ENCODE measurements at places on chromosomes 4 and X. TPM values are rescaled to one million over a fixed set of nuclear protein-coding genes. Genes with fewer than 3 reads are reported as not detected.

DNA sequence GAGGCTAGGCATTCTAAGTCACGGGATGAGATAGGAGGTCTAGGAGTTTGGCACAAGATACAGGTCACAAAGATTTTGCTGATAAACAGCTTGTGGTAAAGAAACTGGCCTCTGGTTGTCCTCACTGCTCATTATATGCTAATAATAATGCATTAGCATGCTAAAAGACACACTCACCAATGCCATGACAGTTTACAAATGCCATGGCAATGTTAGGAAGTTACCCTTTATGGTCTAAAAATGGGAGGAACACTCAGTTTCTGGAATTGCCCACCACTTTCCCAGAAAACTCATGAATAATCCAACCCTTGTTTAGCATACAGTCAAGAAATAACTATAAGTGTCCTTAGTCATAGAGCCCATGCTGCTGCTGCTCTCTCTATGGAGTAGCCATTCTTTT lies 286.9 kb downstream of the ZNF674 start:
- DNase-seq: no peak

GRCh38 chrX:29535212-29536162 lies 679.9 kb upstream of the MAGEB2 start:
- no peak for DNase-seq

- DNase-seq: no peak
Observed at GRCh38 chr4:122783301-122784215, 43.1 kb upstream of the FGF2 start.

- DNase-seq: no peak
Observed at GRCh38 chr4:107279733-107280132, 243.6 kb upstream of the DKK2 start.

Gene PNMA3
- total RNA-seq: 0.20 TPM

Gene BMPR1B
- total RNA-seq: 32.1 TPM

Gene USP11
- 66.3 TPM for total RNA-seq

GRCh38 chr4:88447371-88448095 lies 9.4 kb upstream of the HERC5 start:
- DNase-seq: no peak

GRCh38 chr4:127686658-127687057 lies 43.5 kb upstream of the SLC25A31 start:
- DNase-seq: no peak

- no peak for DNase-seq
Observed at GRCh38 chr4:86512631-86513030, 81.5 kb upstream of the PTPN13 start.

Gene PCGF3
- total RNA-seq: 80.2 TPM

Gene SYP
- 3.1 TPM for total RNA-seq

DNA sequence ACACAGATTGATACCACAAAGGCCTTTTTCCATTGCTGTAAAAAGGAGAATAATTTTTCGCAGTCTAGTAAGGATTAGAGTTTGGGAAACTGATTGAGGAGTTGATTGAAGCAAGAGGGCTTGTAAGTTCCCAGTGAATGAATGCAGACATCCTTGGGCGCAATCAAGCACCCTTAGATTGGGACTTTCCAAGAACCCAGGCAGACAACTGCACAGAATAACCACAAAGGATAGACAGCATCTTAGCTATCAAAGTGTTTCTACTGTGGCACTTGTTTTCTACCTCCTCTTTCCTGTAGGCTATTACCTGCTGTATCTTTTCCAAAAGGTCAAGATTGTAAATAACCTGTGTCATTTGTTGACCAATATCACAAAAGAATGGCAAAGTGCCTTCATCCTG lies 2.6 kb downstream of the COX18 start:
- no peak for DNase-seq

DNA sequence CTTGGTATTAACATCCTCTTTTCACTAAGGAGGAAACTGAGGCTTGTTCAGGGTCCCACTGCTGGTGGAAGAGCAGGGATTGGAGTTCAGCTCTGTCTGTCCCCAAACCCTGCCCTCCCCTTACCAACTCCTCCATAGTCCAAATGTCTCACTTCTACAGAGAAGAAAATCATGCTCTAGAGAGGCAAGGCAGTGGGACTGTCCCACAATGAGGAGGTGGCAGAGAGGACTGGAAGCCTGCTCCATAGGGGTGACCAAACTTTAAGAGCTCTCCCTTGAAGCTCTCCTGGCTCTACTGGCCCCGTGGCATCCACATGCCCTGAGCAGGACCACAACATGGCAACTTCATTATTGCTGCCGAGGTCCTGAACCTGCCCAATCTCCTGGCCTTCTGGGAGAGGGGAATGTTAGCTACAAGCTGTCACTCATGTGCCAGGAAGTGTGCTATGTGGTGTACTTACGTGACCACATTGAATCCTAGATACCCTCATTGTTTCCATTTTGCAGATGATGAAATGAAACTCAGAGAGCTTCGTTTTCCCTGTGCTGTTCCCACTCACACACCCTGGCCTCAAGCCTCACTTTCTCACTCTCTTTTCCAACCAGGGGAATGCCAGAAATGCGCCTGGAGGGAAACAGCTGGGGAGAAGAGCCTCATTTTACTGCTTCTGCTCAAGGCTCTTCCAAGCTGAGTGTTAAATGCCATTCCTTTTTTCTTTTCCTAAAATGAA lies 71.5 kb downstream of the ANAPC4 start:
- DNase-seq: no peak

GRCh38 chr4:15149839-15150592 lies 147.7 kb downstream of the CPEB2 start:
- peak; percentile 51 for DNase-seq

DNA sequence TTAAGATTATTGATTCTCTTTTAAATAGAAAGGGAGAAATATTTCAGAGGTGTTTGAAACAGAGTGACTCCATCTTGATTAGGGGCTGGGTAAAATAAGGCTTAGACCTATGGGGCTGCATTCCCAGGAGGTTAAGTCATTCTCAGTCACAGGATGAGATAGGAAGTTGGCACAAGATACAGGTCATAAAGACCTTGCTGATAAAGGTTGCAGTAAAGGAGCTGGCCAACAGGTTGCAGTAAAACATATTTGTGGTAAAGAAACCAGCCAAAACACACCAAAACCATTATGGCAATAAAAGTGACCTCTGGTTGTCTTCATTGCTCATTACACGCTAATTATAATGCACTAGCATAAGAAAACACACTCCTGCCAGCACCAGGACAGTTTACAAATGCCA lies 165.0 kb downstream of the SPIN4 start:
- DNase-seq: no peak

- no peak for DNase-seq
Observed at GRCh38 chrX:40864972-40865371, 129.6 kb upstream of the MED14 start.

Gene HSD17B13
- total RNA-seq: 1.2 TPM

- DNase-seq: no peak
Observed at GRCh38 chr4:188316391-188316790, 177.2 kb downstream of the TRIML1 start.

DNA sequence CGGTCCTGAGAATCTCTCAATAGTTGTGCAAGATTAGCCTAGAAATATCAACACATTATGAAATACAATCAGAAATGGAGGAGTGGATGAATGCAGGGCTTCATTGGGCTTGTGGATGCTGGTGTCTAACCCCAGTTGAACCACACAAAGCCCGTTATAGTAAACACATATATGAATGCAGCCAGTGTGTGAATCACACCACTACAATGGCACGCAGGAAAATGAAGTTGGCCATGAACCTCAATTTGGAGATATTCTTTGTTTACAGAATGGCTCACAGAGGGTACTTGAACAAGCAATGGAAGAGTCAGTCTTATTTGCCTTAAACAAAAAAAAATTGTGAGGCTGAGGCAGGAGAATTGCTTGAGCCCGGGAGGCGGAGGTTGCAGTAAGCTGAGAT lies 57.8 kb downstream of the SOD3 start:
- DNase-seq: no peak

Gene JADE3
- total RNA-seq: 5.4 TPM

Gene TLR3
- 7.1 TPM for total RNA-seq

DNA sequence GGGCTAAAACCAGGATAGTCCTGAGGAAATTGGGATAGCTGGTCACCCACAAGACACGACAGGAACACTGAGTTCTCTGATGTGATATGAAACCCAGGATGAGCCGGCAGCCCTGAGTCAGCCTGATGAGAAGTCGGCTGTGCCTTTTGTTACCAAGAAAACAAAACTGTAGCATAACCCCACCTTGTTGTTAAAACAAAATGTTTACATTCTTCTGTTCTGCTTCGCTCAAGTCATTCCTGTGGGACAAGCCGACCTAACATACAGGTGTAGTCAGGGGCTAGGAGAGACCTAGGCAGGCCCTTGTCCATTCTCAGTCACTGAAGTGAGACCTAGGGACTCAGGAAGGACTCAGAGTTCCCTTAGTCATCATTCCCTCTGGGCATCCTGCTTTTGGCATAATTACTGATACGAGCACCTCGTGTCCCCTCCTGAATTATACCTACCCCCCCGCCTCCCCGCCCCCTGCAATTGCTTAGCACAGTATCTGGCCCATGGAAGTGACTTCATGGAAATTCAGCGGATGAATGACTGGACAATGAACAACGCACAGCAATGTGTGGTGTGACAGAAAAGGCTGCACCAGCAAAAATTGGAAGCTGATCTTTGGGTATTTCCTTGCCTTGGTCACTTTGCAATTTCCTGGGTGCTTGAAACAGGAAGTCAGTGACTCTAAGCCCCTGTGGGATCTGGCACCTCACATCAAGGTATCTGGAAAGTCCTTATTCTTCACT lies 31.9 kb upstream of the TLR2 start:
- no peak for DNase-seq

DNA sequence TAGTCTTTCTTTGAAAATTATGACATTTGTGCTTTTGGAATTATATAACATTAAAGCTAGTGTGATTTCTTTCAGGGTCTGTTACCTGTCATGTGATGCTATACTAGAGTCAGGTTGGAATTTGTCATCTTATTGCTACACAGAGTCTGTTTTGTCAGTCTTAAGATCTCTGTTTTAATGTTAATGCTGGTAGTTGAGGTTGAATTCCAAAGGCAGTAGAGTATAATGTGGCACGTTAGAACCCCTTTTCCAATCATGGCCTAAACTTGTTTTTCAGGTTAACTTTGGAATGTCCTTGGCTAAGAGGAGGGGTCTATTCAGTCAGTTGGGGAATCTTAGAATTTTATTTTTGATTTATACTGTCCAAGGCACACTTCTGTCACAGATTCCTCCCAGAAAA lies 258.5 kb downstream of the PABPC4L start:
- DNase-seq: no peak

DNA sequence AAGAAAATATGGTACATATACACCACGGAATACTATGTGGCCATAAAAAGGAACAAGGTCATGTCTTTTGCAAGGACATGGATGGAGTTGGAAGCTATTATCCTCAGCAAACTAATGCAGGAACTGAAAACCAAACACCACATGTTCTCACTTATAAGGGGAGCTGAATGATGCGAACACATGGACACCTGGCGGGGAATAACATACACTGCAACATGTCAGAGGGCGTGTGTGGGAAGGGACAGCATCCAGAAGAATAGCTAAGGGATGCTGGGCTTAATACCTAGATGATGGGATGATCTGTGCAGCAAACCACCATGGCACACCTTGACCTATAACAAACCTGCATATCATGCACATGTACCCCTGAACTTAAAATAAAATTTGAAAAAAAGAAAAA lies 19.5 kb upstream of the CNKSR2 start:
- no peak for DNase-seq

GRCh38 chr4:161517941-161518340 lies 645.9 kb downstream of the FSTL5 start:
- no peak for DNase-seq

DNA sequence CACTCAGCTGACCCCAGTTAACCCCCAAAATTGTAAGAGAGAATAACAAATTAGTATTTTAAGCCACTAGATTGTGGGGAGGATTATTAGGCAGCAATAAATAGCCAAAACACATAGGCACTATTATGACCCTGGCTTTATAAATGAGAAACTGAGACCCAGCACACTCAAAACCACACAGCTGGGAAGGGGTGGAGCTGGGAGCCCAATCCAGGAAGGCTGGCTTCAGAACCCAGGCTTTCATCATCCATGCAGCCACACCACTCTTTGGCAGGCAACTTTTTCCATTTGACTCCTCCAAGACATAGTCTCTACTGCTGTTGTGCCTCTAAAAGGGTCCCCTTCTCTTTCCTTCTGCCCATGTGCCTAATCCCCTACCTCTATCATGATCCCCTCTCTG lies 253.8 kb downstream of the DHX15 start:
- DNase-seq: no peak

All from tibial nerve (tissue), 4 donors.